Thymus (tissue), 14 donors: ENCODE measurements at places on chromosomes 11 and 22. TPM values are rescaled to one million over a fixed set of nuclear protein-coding genes. Genes with fewer than 3 reads are reported as not detected.

DNA sequence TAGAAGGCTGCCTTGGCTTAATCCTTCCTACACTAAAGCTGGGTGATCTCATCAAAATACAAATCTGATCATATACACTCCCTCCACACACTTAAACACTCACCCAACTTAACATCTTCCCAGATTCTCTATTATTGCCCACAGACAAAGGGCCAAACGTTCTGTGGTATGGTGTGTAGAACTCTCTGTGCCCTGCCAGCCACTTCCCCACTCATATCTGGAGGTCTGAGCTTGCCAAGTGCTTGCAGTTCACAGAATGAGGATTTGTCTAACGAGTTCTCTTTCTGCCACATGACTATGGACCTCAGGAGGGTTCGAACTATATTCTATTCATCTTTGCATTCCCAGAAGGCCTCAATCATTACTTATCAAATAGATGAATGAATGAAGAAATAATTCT lies 77.6 kb downstream of the MPPED2 start:
- no peak overlapping the region for H3K27ac ChIP-seq
- H3K27me3 ChIP-seq: no peaks in the 10 kb centered on the region
- H3K4me3 ChIP-seq: no peak overlapping the region
- H3K36me3 ChIP-seq: no peaks in the 10 kb centered on the region
- DNase-seq: no peak

- H3K27me3 ChIP-seq: no peaks in the 10 kb centered on the region
- H3K4me1 ChIP-seq: peaks cover 62% of the 10 kb centered on the region
- H3K27ac ChIP-seq: peak overlapping the region; percentile 31
- no peak overlapping the region for H3K4me3 ChIP-seq
- DNase-seq: no peak
- no peaks in the 10 kb centered on the region for H3K36me3 ChIP-seq
Observed at GRCh38 chr22:46596819-46597218, 23.4 kb upstream of the GRAMD4 start.

MYBPC3 gene
- 0.09 TPM for total RNA-seq

- H3K27me3 ChIP-seq: no peaks in the 10 kb centered on the region
- H3K27ac ChIP-seq: no peak overlapping the region
- no peaks in the 10 kb centered on the region for H3K36me3 ChIP-seq
- H3K4me1 ChIP-seq: no peaks in the 10 kb centered on the region
- no peak for DNase-seq
Observed at GRCh38 chr11:45036733-45037132, 86.0 kb upstream of the TP53I11 start.

GRCh38 chr11:133692126-133692934 lies 153.0 kb downstream of the SPATA19 start:
- no peaks in the 10 kb centered on the region for H3K36me3 ChIP-seq
- no peak overlapping the region for H3K27ac ChIP-seq
- H3K27me3 ChIP-seq: no peaks in the 10 kb centered on the region
- no peak overlapping the region for H3K4me3 ChIP-seq

GRCh38 chr11:5476186-5476819 lies 12.2 kb upstream of the OR52D1 start:
- no peaks in the 10 kb centered on the region for H3K27me3 ChIP-seq
- H3K36me3 ChIP-seq: no peaks in the 10 kb centered on the region
- H3K4me1 ChIP-seq: no peaks in the 10 kb centered on the region
- no peak overlapping the region for H3K4me3 ChIP-seq
- DNase-seq: peak; percentile 11

- H3K27ac ChIP-seq: no peak overlapping the region
- no peaks in the 10 kb centered on the region for H3K27me3 ChIP-seq
Observed at GRCh38 chr11:31069447-31070205, 299.9 kb downstream of the DCDC1 start.

DNA sequence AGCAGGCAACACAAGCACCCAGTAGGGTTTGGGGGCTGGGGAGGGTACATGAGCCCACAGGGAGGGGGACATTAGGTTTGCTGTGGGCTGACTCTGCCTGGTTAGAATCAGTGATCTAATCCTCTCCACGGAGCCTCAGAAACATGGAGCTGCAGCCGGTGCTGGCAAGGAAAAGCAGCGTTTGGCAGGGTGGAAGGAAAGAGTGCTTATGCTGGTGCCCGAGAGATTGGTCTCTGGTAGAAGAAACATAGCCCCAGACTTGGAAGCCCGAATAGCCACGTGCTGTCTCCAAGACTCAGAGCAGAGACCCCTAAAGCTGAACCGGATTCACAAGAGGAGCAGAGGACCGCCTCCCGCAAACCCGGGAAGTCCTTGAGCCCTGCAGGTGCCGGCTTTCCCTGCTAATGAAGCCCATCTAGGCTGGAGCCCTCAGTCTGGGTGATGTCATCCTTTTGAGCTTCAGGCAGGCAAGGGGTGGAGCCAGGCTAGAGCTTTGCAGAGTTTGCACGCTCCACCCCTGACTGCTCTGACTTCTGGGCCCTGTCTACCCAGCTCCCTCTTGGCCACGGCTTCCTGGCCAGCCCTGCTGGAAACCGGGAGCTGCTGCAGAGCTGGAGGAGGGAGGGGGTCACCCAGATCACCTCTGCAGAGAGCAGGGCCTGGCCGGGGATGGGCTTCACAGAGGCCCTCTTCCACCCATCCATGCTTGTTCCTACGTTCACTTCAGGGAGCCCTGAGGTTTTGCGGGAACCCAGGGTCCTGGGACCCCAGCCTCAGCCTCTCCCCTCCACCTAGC lies 35.0 kb upstream of the JAM3 start:
- H3K4me3 ChIP-seq: no peak overlapping the region
- H3K36me3 ChIP-seq: no peaks in the 10 kb centered on the region
- H3K27ac ChIP-seq: peak overlapping the region; percentile 62
- H3K27me3 ChIP-seq: no peaks in the 10 kb centered on the region

DNA sequence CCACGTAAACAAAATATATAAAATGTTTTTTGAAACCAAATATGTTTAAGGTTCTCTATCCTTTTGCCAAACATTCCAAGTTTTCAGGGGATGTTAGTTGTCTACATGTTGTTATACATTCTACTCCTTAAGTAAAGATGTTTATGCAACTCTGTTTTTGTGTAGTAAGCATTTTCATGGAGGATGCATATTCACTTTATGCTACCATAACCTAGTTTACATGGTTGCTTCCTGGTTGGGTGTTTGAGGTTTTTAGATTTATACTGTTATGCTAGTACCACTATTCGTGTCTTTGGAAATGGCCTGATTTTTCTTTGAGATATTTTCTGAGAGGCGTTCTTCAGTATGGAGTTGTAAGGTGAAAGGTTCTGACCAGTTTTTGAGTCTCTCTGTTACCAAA lies 131.1 kb upstream of the SORL1-AS1 start:
- peaks cover 17% of the 10 kb centered on the region for H3K4me1 ChIP-seq
- no peaks in the 10 kb centered on the region for H3K27me3 ChIP-seq
- H3K4me3 ChIP-seq: no peak overlapping the region
- H3K27ac ChIP-seq: peak overlapping the region; percentile 54
- H3K36me3 ChIP-seq: peaks cover 18% of the 10 kb centered on the region

DNA sequence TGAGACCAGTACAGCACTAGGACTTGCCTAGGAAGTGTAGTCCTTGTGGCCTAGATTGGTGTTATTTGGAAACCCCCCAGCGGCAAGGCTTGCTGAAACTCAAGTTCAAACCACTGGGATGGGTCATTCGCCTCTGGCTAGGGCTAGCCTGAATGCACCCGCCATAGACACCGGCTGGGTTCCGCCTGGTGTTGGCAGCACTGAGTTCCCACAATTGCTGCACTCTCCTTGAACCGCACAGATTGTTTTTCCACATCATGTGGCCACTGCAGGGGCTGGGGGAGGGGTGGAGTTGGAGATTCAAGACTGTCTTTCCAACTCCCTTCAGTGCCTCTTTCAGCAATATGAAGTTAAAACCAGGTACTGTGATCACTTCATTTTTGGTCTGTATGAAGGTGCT lies 43.1 kb downstream of the CCDC73 start:
- H3K27ac ChIP-seq: no peak overlapping the region
- no peaks in the 10 kb centered on the region for H3K4me1 ChIP-seq
- no peak for DNase-seq
- no peaks in the 10 kb centered on the region for H3K27me3 ChIP-seq
- H3K4me3 ChIP-seq: no peak overlapping the region
- H3K36me3 ChIP-seq: no peaks in the 10 kb centered on the region

- DNase-seq: no peak
- no peaks in the 10 kb centered on the region for H3K27me3 ChIP-seq
- H3K4me3 ChIP-seq: no peak overlapping the region
Observed at GRCh38 chr11:120950880-120951279, 73.0 kb upstream of the TBCEL start.

OR51B4 gene
- not detected for total RNA-seq

SART1 gene
- 35.4 TPM for total RNA-seq

DNA sequence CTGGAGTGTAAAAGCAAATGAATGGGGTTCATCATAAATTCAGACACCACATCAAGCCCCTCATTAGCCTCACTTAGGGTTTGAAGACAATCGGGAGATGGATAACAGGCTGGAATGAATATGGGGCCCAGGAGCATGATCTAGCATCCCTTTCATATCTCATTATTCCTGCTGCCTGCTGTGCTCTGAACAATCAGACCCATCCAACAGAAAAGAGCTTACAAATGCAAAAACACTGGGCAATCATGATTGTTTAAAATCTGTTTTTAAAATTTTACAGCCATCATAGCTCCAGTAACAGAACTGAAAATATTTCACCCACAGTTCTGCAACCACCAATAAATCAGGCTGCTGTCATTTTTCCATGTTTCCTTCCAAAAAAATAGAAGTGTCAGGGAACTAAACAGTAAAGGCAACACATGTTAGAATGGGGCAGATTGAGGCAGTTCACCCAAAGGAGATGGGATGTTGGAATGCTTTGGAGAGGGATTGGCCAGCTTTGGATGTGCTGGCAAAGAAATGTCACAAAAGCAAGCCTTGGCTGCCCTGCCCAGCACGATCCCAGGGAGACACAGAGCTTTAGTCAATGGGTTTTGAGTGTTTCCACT lies 47.8 kb upstream of the BMAL1 start:
- H3K27me3 ChIP-seq: no peaks in the 10 kb centered on the region
- H3K36me3 ChIP-seq: no peaks in the 10 kb centered on the region
- H3K27ac ChIP-seq: no peak overlapping the region
- no peak overlapping the region for H3K4me3 ChIP-seq

GRCh38 chr22:30245181-30245984 lies 1.2 kb downstream of the LIF start:
- H3K27ac ChIP-seq: no peak overlapping the region
- H3K36me3 ChIP-seq: no peaks in the 10 kb centered on the region
- peaks cover 46% of the 10 kb centered on the region for H3K27me3 ChIP-seq
- H3K4me1 ChIP-seq: peaks cover 4% of the 10 kb centered on the region

DNA sequence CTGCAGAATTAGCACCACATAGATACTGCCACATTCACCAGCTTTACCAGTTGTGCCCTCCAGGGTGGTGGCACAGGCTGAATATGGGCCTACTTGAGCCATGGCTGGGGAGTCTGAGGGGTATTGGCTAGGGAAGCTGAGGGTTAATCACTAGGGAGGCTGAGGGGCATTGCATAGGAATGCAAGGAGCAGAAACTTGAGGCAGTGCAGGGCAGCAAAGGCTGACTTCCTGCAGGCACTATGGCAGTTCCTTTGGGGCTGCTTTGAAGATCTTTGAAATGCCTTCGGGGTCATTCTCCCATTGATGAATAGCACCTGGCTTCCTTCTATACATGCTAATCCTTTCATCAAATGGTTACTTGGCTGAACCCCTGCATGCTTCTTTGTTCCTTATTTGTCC lies 171.5 kb downstream of the RCN1 start:
- H3K27me3 ChIP-seq: no peaks in the 10 kb centered on the region
- H3K27ac ChIP-seq: no peak overlapping the region
- no peak for DNase-seq
- no peaks in the 10 kb centered on the region for H3K4me1 ChIP-seq
- no peaks in the 10 kb centered on the region for H3K36me3 ChIP-seq

GRCh38 chr11:88657076-88657738 lies 319.7 kb upstream of the CTSC start:
- no peaks in the 10 kb centered on the region for H3K4me1 ChIP-seq
- no peak for DNase-seq
- H3K4me3 ChIP-seq: no peak overlapping the region
- H3K27me3 ChIP-seq: no peaks in the 10 kb centered on the region
- H3K27ac ChIP-seq: no peak overlapping the region

- H3K27me3 ChIP-seq: no peaks in the 10 kb centered on the region
- H3K27ac ChIP-seq: peak overlapping the region; percentile 82
- peaks cover 18% of the 10 kb centered on the region for H3K36me3 ChIP-seq
- no peak overlapping the region for H3K4me3 ChIP-seq
- peak; percentile 69 for DNase-seq
Observed at GRCh38 chr11:12241971-12242672, 131.7 kb downstream of the MICAL2 start.

DNA sequence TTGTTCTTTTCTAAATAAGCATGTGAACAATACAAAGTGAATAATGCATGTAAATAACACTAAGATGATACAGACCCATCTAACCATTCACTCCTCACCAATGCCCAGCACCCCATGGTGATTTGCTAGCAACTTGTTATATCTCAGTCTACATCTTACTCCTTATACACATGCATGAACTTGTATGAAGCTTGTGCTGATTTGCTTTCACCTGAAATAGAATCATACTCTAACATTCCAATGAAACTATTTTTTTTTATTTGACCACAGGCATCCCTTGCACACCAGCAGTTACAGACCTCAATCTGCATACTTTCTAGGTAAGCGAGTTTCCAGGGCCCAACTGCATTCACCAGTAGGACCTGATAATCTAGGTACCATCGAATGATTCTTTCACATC lies 873.6 kb downstream of the OPCML start:
- H3K36me3 ChIP-seq: no peaks in the 10 kb centered on the region
- H3K4me1 ChIP-seq: no peaks in the 10 kb centered on the region
- H3K27ac ChIP-seq: no peak overlapping the region

GGTLC3 gene
- not detected for total RNA-seq

GRCh38 chr11:22554221-22554620 lies 71.4 kb downstream of the FANCF start:
- no peak for DNase-seq
- H3K36me3 ChIP-seq: no peaks in the 10 kb centered on the region
- H3K27ac ChIP-seq: no peak overlapping the region
- H3K4me1 ChIP-seq: no peaks in the 10 kb centered on the region

GRCh38 chr11:61042961-61043540 lies 59.2 kb upstream of the CD5 start:
- no peak for DNase-seq
- H3K4me1 ChIP-seq: peaks cover 18% of the 10 kb centered on the region
- no peaks in the 10 kb centered on the region for H3K27me3 ChIP-seq
- H3K4me3 ChIP-seq: no peak overlapping the region
- H3K36me3 ChIP-seq: no peaks in the 10 kb centered on the region

CHADL gene
- 1.7 TPM for total RNA-seq

DNA sequence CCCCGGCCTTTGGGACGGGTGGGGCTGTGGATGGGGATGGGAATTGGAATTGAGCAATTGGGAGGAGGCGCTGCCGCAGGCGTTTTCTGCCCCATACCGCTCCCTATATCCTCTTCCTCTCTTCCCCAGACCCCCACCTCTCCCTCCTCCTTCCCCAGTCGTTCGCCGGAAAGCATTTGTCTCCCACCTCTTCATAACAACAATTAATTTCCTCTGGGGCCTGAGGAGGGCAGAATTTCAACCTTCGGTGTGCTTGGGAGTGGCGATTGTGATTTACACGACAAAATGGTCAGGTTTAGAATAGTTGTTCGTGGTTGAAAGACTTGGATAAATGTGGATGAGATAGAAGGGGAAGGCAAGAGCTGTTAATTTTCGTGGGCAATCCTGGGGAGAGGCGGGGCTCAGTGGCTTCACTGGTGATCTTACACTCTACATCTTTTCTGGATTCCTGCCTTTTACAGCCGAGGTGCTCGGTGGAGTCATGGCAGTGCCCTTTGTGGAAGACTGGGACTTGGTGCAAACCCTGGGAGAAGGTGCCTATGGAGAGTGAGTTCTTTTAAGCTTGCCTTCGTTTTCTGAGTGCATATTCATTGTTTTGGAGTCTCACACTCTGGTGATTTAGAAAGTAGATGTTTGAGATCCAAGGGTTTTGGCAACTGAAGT lies 1.5 kb downstream of the CHEK1 start:
- peaks cover 9% of the 10 kb centered on the region for H3K4me1 ChIP-seq
- H3K27me3 ChIP-seq: no peaks in the 10 kb centered on the region
- DNase-seq: no peak
